ENCODE measurements at places on chromosomes 12 and 14.

GRCh38 chr14:54329082-54329695 lies 67.6 kb upstream of the CDKN3 start:
- peak; percentile 42 for DNase-seq

DNA sequence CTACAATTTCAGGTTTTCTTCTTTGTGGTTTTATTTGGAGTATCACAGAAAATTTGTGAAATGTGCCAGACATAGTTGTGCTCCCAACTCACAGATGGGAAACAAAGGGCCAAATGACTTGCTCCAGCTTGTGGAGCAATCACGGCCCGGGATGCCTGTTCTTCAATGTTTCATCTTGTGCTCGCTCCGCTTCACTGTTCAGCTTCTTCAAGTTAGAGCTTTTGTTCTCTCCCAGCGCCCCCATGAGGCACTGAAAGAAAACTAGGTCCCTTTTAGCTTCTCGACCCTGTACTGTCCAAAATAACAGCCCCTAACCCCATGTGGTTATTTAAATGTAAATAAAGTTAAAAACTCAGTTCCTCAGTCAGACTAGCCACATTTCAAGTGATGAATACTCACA lies 187.9 kb upstream of the STXBP6 start:
- no peak for DNase-seq

DNA sequence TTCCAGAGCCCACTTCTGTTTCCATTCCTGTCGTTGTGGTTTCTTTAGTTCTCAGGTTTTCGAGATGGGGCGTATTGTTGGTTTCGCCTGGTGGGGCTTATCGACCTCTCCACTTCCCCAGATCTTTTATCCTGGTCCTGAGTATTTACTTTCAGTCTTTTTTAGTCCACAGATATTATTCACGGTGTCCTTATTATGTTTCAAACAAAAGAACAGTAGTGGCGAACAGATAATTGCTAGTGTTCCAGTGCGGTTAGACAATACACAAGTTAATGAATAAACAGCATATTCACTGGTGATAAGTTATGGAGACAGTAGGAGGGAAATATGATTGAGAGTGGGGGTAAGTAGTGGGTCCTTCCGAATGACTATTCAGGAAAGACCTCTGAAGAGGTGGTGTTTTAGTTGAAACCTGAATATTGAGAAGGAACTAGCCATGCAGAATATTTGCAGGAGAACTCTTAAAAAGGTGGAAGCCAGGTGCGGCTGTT lies 668 bp downstream of the TMEM260 start:
- DNase-seq, result no peak

DNA sequence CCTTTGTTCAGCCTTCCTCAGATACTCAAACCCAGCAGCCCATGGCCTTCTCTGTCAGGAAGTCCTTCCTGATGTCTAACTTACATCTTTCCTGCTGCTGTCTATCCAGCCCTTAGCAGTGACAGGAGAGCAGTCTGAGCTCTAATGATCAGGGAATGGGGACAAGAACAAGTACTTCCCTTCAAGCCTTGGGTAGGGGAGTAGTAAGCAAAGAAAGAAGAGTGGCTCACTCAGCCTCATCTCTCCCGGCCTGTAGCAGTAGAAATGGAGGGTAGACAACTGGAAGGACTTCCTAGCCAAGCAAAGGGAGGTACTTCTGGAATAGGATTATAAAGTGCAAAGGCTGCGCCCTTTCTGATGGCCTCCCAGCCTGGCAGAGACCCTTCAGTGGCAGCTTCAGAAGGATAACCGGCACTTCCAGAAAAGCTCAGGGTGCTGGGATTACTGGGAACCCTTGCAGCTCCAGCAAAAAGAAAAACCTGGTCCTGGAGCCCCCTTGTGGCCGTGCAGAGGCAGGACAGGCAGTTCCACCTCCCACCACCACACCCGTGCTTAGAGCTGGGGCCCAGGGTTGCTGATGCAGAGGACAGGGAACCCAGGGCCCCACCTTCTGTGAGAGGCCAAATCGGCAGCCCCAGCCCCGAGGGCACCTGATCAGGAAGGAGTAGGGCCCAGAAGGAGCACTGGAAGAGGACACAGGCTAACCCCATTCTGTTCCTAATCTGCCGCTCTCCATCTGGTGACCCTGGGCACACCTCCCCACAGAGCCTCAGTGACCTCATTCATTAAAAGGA lies 12.4 kb upstream of the SMUG1 start:
- peak; percentile 32 for DNase-seq

DNA sequence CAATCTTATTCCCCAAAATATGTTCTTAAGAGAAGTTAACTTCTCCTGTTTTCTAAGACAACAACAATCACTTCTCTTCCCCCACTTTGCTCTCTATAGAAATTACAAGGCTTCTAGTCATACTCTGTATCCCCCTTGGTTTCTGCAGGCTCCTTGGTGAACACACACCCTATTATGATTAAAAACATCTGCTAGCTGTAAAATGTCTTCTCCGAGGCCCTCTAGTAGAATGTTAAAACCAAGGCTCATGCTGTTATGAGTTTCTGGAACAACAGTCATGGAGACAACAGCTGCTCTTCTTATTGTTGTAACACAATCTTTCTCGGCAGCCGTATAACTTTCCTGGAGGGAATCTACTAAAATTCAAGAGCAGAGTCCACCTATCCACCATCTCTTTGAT lies 397.5 kb upstream of the CCDC196 start:
- peak; percentile 32 for DNase-seq

DNA sequence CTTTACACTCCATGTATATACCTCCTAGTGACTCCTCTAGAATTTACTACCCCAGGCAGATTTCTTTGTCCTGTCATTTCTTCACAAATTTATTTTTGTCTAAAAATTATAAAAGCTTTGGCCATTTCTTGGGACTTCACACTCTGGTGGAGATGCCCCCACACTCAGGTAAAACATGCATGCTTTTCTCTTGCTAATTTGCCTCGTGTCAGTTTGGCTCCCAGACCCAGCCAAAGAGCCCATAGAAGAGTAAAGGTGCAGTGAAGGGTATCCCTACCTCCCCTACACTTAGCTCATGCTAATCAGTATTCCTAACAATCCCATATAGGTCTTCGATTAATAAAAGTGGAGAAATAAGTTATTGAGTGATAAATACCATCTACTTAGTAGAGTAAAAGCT lies 256.5 kb upstream of the KRR1 start:
- no peak for DNase-seq

GRCh38 chr12:89551747-89552146 lies 25.9 kb upstream of the POC1B start:
- DNase-seq, result no peak

DNA sequence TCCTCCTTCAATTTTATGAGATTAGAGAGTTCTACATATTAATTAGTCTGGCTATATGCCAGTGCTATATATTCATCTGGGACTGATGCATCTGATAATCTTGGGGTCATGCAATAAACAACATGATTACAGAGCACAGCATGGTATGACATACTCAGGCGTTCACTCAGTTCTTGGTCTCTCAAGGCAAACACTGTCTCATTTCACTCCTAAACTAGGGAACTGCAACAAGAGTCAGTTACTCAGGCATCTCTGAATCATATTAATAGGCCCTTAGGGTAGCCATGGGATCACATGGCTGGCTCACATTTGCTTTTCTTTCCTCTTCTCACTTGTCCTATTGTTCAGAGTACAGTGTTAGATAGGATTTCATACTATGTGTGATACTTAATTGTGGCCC lies 91.8 kb upstream of the TMEM260 start:
- peak; percentile 24 for DNase-seq

DNA sequence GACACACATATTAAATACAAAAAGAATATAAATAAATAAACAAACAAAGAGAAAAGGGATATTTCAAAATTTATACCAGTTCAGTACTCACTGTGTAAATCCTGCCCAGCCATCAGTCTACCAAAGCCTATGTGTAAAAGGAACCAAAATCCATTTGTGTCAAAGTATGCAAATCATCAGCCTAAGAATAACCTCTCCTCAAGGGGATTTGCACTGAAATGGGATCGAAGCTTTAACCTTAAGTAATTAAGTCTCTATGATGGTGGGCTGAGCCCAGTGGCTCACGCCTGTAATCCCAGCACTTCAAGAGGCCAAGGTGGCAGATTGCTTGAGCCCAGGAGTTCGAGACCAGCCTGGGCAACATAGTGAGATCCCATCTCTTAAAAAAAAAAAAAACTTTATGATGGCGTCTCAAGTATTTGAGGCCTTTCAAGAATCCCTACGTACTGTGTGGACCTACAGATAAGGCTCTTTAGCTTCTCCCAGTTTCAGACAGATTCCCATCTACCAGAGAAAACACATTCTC lies 57.8 kb upstream of the METAP2 start:
- no peak for DNase-seq

DNA sequence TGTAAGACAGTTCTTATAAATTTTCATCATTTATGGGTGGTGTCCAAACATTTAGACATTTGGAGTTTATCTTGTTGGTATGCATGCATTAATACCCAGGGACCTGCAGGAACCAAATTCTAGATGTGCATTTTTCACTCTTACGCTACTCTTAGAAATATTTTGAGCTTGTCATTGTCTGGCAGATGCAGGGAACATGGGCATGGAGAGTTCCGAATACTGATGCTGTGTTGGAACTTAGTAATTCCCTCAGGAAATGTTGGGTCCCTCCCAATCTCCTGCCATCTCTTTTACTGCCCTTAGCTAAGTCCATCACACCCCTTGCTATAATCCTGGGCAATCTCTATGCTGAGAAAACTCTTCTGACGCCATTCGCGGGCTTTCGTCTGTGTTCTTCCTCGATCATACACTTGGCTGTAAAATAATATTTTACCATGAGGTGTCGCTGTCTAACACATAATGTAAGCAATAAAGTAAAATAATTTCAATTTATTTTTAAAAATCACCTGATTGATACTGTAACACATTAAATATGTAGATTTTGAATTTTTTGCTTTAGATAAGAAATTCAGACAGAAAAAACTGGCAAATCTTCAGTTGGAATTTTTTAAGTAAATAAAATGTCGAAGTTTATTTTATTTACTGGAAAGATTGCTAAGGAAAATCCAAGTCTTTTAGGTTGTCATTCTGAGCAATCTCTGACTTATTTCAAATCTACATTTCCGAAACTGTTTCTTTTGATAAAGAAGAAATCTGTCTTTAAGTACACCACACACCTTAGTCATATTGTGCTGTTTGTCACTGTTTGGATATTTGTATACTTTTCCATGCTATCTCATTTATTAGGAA lies 304.1 kb upstream of the SSTR1 start:
- peak; percentile 16 for DNase-seq

DNA sequence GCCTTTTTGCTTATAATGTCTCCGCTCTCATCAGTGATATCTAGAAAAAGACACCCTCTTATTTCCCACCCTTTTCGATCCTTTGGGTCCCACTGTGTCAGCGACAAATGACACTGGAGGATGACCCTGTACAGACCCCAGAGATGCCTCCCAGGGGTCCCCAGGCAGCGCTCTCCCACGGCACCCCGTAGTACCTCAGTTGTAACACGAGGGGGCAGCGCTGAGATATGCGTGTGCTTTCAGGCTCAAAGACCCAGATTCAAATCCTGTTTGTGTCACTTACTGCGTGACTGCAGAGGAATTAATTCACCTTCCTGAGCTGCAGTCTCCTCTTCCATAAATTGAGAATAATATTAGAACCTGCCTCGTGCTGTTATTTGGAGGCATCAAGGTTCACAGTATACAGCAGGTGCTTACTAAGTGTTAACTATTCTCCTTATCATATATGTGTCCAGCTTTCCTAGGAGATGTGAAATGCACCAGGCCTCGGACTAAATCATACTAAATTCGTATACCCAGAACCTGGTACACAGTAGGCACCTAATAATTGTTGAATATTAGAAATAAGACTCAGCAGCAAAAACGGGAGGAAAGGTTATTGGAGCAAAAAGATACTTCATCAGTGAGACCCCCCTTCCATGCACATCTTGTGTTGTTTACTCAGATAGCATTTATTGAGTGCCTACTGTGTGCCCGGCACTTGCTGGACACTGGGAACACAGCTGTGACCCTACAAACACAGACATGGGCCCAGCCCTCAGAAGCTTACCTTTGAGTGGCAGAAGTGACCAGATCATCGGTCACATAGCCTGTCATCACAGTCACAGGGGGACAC lies 99.9 kb downstream of the PHETA1 start:
- DNase-seq, result no peak

GRCh38 chr12:94498073-94498472 lies 38.4 kb upstream of the CEP83 start:
- no peak for DNase-seq

- no peak for DNase-seq
Measured at GRCh38 chr12:92213166-92213565, 67.5 kb upstream of the BTG1 start.

GRCh38 chr12:22048351-22049041 lies 2.5 kb downstream of the CMAS start:
- DNase-seq, result no peak

DNA sequence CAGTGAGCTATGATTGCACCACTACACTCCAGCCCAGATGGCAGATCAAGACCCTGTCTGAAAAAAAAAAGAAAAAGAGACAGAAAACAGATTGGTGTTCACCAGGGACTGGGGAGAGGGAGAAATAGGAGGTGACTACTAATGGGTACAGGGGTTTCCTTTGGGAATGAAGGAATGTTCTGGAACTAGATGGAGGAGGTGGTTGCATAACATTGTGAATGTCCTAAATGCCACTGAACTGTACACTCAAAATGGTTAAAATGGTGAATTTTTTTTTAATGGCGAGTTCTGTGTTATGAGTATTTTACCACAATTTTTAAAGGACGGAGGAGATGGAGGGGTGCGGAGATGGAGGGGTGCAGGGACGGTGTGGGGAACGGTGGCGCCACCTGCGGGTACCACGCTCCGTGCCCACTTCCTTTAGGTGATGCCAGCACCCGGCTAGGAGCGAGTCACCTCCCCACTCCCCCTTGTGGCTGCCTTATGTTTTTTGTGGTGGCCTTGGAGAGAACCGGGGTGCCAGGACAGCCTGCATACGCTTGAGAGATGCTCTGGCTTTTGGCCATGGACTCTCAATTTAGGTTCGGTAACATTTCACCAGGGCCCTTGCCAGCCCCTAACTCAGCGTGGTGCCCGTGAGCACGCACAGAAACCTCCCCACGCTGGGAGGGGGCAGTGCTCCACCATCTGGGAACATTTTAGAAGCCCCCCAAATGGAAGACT lies 16.1 kb downstream of the UBC start:
- no peak for DNase-seq

GRCh38 chr12:85979641-85980040 lies 105.5 kb downstream of the NTS start:
- DNase-seq, result no peak

DNA sequence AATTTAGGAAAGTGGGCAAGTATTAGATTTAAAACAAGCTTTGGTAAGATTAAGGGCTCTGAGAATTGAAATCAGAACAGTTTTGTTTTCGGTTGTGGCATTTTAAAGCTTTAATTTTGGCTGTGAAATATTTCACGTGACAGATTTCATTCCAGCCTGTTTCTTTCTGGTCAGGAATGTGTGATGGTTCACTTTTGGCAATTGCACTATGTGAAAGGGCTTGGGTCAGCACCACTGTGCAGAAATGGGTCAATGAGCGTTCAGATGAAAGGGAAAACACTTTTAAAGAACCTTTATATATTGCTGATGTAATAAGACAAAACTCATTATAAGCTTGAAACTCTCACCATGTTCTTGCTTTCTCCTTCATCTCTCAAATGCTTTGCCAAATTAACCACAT lies 17.1 kb downstream of the NUBPL start:
- DNase-seq, result no peak

All from AG09309 (cell line).